Stimulated activated CD4-positive, alpha-beta T cell treated with anti-CD3 and anti-CD28 coated beads, TNF-alpha, amount 100 ng/mL, for 48 hours (primary cell): ENCODE measurements at places on chromosomes 4 and X.

DNA sequence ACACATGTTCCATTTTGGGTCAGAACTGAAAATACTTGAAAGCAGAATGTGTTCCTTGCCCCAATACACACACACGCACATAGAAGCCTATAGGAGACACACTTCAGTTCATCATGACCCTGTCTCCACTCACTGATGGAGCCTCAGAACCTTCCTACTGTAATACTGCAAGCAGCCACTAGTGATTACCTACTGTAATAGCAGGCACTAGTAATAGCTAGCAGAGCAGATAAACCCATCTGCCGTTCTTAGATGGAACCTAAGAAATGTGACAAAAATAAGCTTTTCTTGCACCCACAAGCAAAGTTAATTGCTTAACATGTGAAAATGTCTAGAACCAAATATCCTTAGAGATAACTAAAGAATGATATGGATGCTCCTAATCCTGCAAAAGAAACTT lies 13.6 kb downstream of the AMTN start:
- DNase-seq: no peak

DNA sequence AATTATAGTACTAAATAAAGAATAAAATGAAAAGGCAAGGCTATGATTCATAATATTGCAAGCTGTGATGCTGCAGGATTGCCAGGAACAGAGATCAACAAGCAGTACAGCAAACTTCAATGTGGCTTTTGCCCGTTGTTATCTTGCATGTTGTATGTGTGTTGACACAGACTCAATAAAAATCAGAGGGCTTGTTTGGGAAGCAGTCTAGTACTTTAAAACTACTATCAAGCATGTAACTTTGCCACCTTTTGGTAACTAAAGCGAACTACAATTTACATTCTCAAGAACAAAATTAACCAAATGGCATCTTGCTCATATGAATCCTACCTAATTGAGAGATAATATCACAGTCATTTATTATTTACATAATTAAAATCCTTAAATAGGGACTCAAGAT lies 79.8 kb upstream of the GPM6A start:
- no peak for DNase-seq

DNA sequence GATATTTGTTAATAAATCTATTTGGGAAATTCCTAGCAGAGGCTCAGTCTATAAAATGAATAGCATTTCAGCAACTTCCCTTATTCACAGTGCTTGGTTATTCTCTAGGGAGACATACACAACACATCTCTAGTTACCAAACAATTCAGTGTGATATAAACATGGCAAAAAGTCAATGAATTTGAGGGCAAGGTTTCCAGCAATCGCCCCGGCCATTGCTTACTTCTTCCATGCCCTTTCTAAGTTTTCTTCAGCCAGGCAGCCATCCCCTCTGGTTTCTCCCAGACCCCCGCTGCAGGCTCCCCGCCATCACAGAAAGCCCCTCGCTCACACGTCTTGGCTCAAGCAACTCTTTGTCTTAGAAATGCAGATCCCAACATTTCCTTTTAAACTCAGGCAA lies 4.4 kb downstream of the TLR7 start:
- DNase-seq: no peak

DNA sequence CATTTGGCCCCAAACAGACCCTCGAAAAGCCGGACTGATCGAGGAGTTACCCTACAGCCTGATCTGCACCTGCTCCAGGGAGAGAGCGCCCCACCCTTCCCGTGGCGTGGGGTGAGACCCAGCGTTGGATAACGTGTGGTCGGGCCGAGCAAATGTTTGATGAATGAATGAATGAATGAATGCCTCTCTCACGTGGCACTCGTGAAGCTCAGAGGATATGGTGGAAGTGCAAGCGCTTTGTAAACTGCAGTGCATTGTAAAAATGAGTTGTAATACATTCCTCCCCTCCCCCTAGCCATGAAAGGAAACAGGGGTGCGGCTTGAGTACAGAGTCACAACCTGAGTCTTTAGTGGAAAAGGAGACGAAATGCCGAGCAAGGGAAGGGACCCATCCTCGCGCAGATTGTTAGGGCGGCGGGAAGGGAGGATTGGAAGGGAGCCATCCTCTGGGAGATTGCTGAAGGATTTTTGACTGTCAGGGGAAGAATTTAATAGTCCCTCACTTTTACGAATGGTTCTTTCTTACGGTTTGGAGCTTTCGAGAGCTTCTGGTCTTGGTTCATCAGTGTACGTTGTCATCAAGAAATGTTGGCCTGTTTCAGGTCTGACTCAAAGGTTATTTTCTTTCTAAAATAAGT lies 772 bp upstream of the FBXW7 start:
- no peak for DNase-seq

DNA sequence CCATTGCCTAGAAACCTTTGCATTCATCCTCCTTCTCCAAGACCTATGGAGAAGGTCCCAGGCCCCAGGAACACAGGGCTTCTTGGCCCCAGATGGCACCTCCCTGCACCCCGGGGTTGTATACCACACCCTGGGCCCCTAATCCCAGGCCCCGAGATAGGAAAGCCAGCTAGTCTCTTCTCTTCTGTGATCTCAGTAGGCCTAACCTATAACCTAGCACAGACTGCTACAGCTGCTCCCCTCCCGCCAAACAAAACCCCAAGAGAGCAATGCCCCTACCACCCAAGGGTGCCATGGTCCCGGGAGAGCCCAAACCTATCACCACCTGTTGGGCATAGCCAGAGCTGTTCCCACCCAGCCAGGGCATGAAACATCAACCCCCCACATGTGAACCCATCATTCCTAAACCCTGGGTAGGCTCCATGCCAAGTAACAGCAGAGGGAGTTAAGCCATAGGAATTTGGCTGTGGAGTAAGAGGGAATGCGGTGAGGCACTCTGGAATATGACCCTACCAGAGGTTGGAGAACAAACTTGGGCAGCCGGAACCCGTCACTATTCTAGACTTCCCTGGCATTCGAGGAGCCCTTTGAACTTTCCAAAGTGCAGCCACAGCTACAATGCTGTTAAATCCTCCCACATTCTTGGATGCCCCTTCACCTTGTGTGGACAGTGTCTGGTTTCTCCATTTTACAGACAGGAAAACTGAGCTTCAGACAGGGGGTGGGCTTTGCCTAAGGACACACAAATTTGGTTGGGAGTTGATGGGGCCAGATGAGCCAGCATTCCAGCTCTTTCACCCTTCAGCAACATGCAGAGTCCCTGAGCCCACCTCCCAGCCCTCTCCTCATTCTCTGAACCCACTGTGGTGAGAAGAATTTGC lies 10.9 kb upstream of the SASH3 start:
- no peak for DNase-seq

- DNase-seq: no peak
These were observed 116.2 kb downstream of the CDS1 start for GRCh38 chr4:84699001-84699671.

DNA sequence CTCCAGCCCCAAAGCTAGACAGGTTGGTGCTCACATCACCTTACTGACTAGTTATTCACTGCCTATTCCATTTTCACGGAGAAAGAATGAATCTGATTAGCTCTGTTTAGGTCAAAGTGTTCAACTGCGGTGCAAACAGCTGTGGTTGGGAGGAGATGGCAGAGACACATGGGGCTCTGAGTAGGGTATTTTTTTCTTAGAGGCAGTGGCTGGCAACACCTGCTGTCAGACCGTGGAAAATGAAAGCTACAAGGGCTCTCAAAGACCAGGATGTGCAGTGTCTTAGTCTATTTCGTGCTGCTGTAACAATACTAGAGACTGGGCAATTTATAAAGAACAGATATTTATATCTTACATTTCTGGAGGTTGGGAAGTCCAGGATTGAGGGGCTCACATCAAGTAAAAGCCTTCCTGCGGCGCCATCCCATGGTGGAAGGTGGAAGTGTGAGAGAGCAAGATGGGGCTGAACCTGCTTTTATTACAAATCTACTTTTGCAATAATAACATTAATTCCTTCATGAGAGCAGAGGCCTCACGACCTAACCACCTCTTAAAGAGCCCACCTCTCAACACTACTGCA lies 10.6 kb downstream of the NYX start:
- DNase-seq: no peak

DNA sequence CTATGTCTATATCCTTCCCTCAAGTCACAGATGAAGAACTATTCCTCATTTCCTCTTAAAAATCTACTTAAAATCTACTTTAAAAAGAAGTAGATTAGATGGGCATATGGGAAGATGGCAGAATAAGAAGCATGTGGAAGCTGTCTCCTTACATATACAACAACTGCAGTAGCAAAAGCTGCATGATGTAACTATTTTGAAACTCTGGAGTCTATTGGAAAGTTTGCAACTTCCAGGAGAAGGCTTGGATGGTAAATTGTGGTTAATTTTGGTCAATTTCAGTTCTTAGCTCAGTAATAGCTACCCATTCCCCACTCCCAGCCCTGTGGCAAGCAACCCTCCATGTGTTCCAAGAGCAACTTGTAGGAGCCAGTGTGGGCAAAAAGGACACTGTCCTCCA lies 36.9 kb downstream of the MORC4 start:
- no peak for DNase-seq

- DNase-seq: no peak
These were observed 182.5 kb upstream of the INTU start for GRCh38 chr4:127450276-127450675.

GRCh38 chrX:104668550-104668949 lies 102.6 kb downstream of the IL1RAPL2 start:
- no peak for DNase-seq

- no peak for DNase-seq
These were observed 102.3 kb upstream of the NUDT6 start for GRCh38 chr4:123024710-123025109.

GRCh38 chrX:10158279-10159144 lies 1.7 kb downstream of the CLCN4 start:
- no peak for DNase-seq

DNA sequence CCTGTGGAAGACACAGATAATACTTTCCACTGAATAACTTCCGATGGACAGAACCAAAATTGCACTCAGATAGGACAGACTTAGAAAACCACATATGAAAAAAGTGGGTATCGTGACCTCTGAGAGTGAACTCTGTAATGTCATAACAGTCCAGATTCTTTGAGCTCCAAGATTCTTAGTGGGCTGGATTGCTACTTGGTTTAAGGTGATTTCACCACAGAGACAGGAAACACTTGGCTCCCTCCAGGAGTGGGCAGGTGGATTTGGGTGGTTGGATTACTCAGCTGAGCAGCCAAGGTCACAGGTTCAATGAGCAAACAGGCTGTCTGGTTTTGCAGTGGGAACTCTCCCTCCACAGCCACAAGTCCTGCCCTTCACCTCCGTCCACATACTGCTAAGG lies 126.0 kb downstream of the AFAP1 start:
- no peak for DNase-seq

DNA sequence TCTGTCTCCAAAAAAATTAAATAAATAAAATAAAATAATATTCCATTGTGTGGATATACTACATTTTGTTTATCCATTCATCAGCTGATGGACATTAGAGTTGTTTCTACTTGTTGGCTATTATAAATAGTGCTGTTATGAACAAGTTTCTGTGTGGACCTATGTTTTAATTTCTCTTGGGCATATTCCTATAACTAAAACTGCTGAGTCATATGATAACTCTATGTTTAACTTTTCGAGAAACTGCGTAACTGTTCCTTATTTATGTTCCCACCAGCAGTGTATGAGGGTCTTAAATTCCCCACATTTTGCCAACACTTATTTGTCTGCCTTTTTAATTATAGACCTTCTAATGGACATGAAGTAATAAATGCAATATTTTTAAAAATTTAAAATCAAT lies 369.5 kb downstream of the CHIC1 start:
- no peak for DNase-seq

GRCh38 chrX:10769696-10770619 lies 149.6 kb upstream of the MID1 start:
- no peak for DNase-seq

- no peak for DNase-seq
These were observed 7.8 kb downstream of the SERTM2 start for GRCh38 chrX:111519215-111519614.

DNA sequence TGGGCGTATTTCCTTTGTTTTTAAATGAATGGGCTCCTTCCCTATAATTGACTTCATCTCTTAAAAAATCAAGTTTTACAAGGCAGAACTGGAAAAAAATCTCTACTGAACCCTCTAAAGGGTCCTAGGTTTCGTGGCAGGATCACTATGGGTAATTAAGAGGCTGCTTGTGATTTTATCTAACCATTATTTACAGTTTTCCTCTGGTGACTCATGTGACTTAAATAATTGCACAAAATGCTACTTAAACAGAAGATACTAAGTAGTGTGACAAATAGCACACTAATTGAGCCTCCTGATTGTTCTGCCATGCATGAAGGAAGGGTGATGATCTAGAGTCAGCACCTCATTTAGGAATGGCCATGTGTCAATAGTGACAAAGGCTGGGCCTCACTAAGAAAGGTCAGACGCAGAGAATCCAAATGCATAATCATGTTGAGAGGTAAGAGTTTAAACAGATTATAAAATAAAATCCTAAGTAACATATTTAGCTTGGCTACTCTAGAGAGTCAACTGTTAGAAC lies 35.5 kb downstream of the OFD1 start:
- no peak for DNase-seq

DNA sequence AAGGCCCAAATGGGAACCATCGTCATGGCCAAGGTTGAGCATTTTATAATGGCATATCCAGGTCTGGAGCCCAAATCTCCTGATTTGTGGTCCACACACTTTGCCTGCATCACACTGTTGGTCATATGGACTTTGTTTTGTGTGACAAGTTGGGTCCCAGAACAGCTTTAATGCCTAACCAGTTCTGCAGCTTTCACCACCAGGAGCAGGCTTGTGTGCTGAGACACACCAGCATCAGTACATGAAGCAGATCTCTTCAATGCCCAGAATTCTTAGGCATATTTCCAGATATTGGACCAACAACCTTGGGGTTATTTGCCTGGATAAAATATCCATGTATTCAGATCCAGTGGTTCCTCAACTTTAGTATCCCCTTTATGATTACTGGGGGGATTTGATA lies 371.3 kb downstream of the FBXW7 start:
- no peak for DNase-seq

GRCh38 chrX:53080628-53081580 lies 1.3 kb upstream of the TSPYL2 start:
- DNase-seq: no peak

DNA sequence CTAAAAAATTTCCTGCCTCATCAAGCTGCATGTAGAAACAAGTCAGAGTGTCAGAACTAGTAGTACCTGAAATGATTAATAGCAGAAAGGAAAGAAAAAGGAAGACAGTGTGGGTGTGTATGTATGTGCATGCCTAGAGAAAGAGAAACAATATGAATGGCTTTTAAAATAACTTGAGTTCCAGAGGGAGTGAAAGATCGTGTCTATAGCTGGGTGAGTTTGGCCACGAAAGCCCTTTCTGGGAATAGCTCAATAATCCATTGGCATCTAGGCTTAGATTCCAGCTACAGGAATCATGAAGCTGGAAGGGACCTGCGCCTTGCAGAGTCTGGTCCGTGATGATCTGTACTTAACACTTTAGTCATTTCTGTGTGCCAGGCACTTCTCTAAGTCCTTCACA lies 195.6 kb downstream of the RAPGEF2 start:
- DNase-seq: no peak
